Activated naive CD8-positive, alpha-beta T cell treated with anti-CD3 and anti-CD28 coated beads, Interleukin-2, amount 50 U/mL, for 24 hours (primary cell): ENCODE measurements at places on chromosomes 1 and 21.

- H3K27me3 ChIP-seq: no peaks in the 10 kb centered on the region
- peaks cover 33% of the 10 kb centered on the region for H3K36me3 ChIP-seq
- peak; percentile 40 for DNase-seq
- peaks cover 46% of the 10 kb centered on the region for H3K4me1 ChIP-seq
Observed at GRCh38 chr1:62437273-62437940, 558 bp downstream of the USP1 start.

- no peaks in the 10 kb centered on the region for H3K36me3 ChIP-seq
- H3K4me3 ChIP-seq: no peak overlapping the region
- peaks cover 4% of the 10 kb centered on the region for H3K27me3 ChIP-seq
- DNase-seq: no peak
Observed at GRCh38 chr21:37970548-37970947, 54.3 kb upstream of the KCNJ6 start.

DNA sequence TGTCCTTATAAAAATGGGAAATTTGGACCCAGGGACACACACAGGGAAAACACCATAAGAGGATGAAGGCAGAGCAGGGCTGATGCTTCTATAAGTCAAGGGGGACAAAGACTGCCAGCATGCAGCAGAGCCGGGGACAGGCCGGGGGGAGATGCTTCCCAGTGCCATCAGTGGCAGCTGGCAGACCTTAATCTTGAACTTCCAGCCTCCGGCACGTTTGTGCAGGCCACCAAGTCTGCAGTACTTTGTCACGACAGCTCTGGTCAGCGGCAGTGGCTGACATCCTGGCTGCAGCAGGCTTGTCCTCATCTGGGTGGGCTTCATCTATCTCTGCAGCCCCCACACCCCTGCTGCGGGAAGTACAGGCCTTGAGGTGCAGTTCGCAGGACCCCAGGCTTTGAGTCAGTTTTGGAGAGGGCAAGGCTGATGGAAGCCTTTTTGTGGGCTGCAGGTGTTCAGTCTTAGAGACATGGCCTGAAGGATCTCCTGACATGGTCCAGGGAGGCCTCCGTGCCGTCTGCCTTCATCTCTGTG lies 186.0 kb downstream of the DYRK1A start:
- DNase-seq: no peak
- H3K4me3 ChIP-seq: no peak overlapping the region
- peaks cover 11% of the 10 kb centered on the region for H3K27me3 ChIP-seq
- no peak overlapping the region for H3K27ac ChIP-seq
- no peaks in the 10 kb centered on the region for H3K36me3 ChIP-seq

DNA sequence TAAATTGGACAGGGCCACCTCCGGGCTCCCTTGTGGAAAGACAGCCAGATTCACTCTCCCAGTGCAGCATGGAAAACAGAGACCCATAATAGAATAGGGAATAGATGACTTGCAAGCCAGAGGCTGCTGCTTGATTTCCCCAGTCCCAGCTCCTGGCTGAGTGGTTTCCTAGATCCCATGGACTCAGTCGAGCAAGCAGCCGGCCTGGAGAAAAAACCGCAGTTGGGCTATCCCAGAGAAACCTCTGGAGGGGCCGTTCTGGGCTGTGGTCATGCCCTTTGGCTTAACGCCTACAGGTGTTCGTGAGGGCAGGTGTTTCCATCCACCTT lies 61.7 kb downstream of the ELK4 start:
- H3K36me3 ChIP-seq: no peaks in the 10 kb centered on the region
- H3K27ac ChIP-seq: no peak overlapping the region
- H3K4me1 ChIP-seq: peaks cover 5% of the 10 kb centered on the region
- H3K27me3 ChIP-seq: peaks cover 35% of the 10 kb centered on the region
- no peak for DNase-seq

DNA sequence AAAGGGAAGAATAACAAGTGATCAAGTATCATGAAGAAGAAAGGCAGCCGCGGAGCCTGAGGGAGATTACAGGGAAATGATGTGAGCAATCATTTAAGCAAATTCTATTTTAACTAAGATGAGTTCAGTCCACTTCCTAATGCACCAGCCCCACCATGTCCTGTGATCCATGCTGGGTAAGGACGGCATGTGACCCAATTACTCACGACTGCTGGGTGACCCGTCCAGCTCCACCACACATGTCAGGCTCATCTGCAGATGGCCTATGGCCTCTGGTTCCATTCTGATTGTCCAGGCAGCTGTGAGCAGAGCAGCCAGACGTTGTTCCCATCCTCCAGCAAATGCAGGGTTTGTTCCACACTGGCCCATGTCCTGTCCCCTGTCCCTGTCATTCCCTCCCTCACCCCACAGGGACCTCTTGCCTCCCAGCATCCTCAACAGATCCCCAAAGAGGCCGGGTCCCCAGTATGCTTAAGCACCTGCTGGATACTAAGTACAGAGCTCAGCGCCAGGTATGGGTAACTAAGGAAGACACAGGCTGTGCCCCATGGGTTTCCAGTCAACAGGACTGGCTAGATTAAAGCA lies 87.9 kb downstream of the MATN1 start:
- DNase-seq: no peak
- no peaks in the 10 kb centered on the region for H3K36me3 ChIP-seq
- no peaks in the 10 kb centered on the region for H3K4me1 ChIP-seq
- no peak overlapping the region for H3K4me3 ChIP-seq
- H3K27me3 ChIP-seq: peaks cover 4% of the 10 kb centered on the region
- H3K27ac ChIP-seq: no peak overlapping the region

GRCh38 chr1:181044449-181044966 lies 10.7 kb downstream of the MR1 start:
- H3K27ac ChIP-seq: peak overlapping the region; percentile 86
- peak overlapping the region; percentile 42 for H3K4me3 ChIP-seq
- peaks cover 9% of the 10 kb centered on the region for H3K36me3 ChIP-seq
- H3K4me1 ChIP-seq: peaks cover 46% of the 10 kb centered on the region

DNA sequence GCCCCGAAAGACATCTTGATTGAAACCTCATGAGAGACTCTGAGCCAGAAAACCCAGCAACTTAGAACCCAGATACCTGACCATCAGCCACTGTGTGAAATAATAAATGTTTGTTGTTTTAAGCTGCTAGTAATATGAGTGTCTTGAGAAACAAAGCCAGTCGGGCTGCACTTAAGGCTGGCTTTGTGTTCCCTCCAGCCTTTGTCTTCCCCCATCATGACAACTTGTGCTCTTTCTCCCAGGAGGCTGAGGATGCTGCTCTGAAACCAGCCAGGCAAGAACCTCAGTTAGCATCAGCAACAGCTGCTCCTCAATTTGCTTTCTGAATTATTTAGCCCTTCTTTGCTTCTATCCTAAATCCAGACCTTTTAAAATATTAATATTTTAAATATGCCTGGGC lies 78.2 kb downstream of the SLC16A1 start:
- peaks cover 8% of the 10 kb centered on the region for H3K27me3 ChIP-seq
- H3K36me3 ChIP-seq: no peaks in the 10 kb centered on the region
- no peaks in the 10 kb centered on the region for H3K4me1 ChIP-seq
- no peak for DNase-seq
- H3K4me3 ChIP-seq: no peak overlapping the region
- no peak overlapping the region for H3K27ac ChIP-seq

GRCh38 chr1:36306210-36306901 lies at the start of gene SH3D21:
TSS of gene SH3D21 (plus strand) at chr1:36306368. CDS start at chr1:36306421, 53 bp downstream.
- H3K27me3 ChIP-seq: no peaks in the 10 kb centered on the region
- H3K4me1 ChIP-seq: peaks cover 56% of the 10 kb centered on the region
- peak; percentile 57 for DNase-seq
- H3K4me3 ChIP-seq: peak within 1 kb of the TSS; percentile 90
- peak within 1 kb of the TSS; percentile 80 for H3K27ac ChIP-seq
- peaks cover 32% of the 10 kb centered on the region for H3K36me3 ChIP-seq

GRCh38 chr1:151277249-151277648 lies 4.8 kb upstream of the ZNF687 start:
- peaks cover 8% of the 10 kb centered on the region for H3K36me3 ChIP-seq
- no peaks in the 10 kb centered on the region for H3K27me3 ChIP-seq

DNA sequence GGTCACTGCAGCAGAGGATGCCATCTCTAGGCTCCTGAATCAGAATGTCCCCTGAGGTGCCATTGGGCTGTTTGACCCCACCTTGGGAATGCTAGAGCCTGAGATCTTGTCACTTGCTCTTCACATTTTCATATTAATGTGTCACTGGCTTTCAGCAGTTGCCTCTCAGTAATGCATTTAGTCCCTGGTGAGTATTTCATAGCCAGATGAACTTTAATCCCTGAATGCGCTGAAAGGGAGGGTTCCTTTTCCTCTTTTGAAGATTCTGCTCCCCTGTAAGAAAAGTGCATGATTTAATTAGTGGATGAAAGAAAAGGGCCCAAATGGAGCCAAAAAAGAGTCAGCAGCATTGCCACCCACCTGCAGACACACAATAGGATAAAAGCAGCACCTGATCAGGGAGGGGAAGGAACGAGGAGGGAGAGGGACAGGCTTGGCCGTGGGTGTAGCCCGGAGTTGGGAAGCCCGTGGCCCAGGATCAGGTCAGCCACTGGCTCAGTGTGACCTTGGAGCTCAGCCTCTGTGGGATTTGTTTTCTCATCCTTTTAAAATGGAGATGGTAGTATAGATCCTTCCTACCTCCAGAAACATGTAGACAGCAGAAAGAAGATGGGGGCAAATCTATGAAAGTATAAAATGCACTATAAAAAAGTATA lies 31.1 kb downstream of the ROR1 start:
- no peak for DNase-seq
- no peaks in the 10 kb centered on the region for H3K4me1 ChIP-seq
- no peaks in the 10 kb centered on the region for H3K36me3 ChIP-seq
- H3K27ac ChIP-seq: no peak overlapping the region
- H3K27me3 ChIP-seq: peaks cover 2% of the 10 kb centered on the region
- H3K4me3 ChIP-seq: no peak overlapping the region

DNA sequence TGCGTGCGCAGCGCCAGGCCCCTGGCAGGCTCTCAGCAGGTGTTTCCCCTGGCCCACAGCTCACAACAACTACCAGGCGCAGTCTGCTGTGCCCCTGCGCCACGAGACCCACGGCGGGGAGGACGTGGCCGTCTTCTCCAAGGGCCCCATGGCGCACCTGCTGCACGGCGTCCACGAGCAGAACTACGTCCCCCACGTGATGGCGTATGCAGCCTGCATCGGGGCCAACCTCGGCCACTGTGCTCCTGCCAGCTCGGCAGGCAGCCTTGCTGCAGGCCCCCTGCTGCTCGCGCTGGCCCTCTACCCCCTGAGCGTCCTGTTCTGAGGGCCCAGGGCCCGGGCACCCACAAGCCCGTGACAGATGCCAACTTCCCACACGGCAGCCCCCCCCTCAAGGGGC lies 68.1 kb downstream of the ALPL start:
- H3K27me3 ChIP-seq: peaks cover 17% of the 10 kb centered on the region
- H3K36me3 ChIP-seq: no peaks in the 10 kb centered on the region
- no peak overlapping the region for H3K27ac ChIP-seq
- H3K4me1 ChIP-seq: no peaks in the 10 kb centered on the region

- DNase-seq: no peak
- no peaks in the 10 kb centered on the region for H3K27me3 ChIP-seq
- no peak overlapping the region for H3K27ac ChIP-seq
- no peak overlapping the region for H3K4me3 ChIP-seq
- H3K36me3 ChIP-seq: no peaks in the 10 kb centered on the region
Observed at GRCh38 chr1:2344121-2344681, 47.2 kb downstream of the MORN1 start.

- H3K36me3 ChIP-seq: no peaks in the 10 kb centered on the region
- H3K4me3 ChIP-seq: no peak overlapping the region
Observed at GRCh38 chr1:89837036-89837481, 16.2 kb downstream of the LRRC8D start.

DNA sequence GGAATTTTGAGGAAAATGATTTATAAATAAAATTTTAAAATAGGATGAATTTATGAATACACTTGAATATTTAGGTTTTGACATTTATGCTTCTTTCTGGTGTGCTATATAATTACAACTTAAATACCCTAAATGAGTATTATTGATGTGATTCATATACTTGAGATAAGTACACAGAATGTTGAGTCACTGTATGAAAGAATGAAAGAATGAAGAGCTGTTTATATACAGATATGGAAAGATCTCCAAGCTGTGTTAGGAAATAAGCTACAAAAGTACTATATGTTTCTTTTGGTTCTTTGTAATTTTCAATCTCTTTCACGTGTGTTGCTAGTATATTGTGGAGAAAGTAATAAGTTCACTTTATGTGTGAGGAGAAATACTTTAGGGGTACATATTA lies 147.2 kb downstream of the RASAL2 start:
- DNase-seq: no peak
- H3K4me1 ChIP-seq: no peaks in the 10 kb centered on the region
- H3K27ac ChIP-seq: no peak overlapping the region
- no peak overlapping the region for H3K4me3 ChIP-seq

DNA sequence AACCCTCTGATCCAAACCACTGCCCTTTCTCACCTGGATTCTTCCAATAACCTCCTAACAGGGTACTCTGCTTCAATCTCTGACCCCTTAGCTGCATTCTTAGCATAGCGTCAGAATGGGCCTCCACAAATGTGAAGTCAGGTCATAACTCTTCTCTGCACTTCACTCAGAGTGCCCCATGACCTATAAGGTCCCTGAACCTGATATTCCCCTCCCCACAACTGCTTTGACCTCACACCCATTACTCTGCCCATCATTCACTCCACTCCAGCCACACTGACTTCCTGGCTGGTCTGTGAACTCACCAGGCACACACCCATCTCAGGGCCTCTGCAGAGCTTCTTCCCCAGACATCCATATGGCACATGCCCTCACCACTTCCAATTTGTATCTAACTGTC lies 141.9 kb downstream of the ZNF281 start:
- no peak for DNase-seq
- no peaks in the 10 kb centered on the region for H3K27me3 ChIP-seq
- no peak overlapping the region for H3K27ac ChIP-seq
- H3K36me3 ChIP-seq: no peaks in the 10 kb centered on the region
- H3K4me1 ChIP-seq: peaks cover under 1% of the 10 kb centered on the region

- peaks cover 66% of the 10 kb centered on the region for H3K4me1 ChIP-seq
- H3K4me3 ChIP-seq: peak overlapping the region; percentile 100
- H3K27ac ChIP-seq: peak overlapping the region; percentile 100
- H3K36me3 ChIP-seq: peaks cover 28% of the 10 kb centered on the region
- DNase-seq: peak; percentile 68
Observed at GRCh38 chr1:160261556-160261892, 825 bp downstream of the DCAF8 start.

DNA sequence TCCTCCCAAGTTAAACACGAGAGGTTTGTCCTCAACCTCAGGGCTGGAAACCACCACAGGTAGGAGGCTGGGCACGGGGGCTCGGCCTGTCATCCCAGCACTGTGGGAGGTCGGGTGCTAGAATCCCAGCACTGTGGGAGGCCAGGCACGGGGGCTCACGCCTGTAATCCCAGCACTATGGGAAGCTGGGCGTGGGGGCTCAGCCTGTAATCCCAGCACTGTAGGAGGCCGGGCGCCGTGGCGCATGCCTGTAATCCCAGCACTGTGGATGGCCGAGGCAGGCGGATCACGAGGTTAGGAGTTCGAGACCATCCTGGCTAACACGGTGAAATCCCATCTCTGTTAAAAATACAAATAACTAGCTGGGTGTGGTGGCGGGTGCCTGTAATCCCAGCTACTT lies 6.7 kb upstream of the CDK11A start:
- peaks cover 2% of the 10 kb centered on the region for H3K36me3 ChIP-seq
- peaks cover 5% of the 10 kb centered on the region for H3K4me1 ChIP-seq
- H3K4me3 ChIP-seq: no peak overlapping the region
- no peaks in the 10 kb centered on the region for H3K27me3 ChIP-seq
- no peak for DNase-seq

GRCh38 chr1:199018471-199019135 lies 379.8 kb downstream of the PTPRC start:
- H3K27ac ChIP-seq: no peak overlapping the region
- no peak for DNase-seq
- peaks cover 13% of the 10 kb centered on the region for H3K4me1 ChIP-seq
- no peaks in the 10 kb centered on the region for H3K27me3 ChIP-seq
- H3K36me3 ChIP-seq: no peaks in the 10 kb centered on the region
- H3K4me3 ChIP-seq: no peak overlapping the region

GRCh38 chr1:9376886-9377333 lies 84.2 kb downstream of the SPSB1 start:
- H3K36me3 ChIP-seq: no peaks in the 10 kb centered on the region
- no peak for DNase-seq
- H3K27ac ChIP-seq: no peak overlapping the region
- H3K4me3 ChIP-seq: no peak overlapping the region
